Muscle of arm (tissue), 14 donors: ENCODE measurements at places on chromosomes 11 and 22.

GRCh38 chr22:44449683-44450425 is 48.2 kb downstream of the RTL6 start:
- no peak for DNase-seq

GRCh38 chr11:87454241-87454640 is 416.5 kb downstream of the TMEM135 start:
- no peak for DNase-seq

DNA sequence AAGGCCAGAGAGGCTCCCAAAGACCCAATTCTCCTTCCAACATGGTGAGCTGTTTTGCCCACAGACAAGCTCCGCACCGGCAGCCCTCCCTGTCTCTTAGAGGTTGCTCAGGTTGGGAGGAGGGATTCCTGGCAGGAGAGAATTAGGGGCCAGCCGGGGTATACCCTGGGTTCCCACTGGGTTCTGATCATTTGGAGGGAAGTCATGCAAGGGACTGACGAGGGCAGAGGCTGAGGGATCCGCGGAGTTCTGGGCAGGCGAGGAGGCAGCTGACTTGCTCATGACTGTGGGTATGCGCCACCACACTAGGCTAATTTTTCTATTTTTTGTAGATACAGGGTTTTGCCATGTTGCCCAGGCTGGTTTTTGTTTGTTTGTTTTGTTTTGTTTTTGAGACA is 4.6 kb downstream of the ST3GAL4 start:
- DNase-seq, result no peak

DNA sequence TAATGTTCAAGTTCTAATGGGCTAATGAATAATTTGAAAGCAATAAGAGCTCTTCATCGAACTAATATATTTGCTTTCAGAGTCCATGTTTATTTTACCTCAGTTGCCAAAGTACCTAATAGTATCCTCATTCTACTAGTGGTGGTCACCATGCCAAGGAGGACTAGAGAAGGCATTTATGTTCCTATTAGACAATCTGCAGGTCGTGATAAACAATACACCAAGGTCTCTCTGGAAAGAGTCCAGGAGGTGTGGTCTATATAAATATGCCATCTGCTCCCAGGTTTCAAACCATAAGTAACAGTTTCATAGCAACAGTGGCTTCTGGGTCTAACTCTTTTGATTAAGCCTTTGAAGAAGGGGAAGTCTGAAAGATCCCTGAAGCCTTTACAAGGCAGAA is 42.9 kb downstream of the ARFGAP3 start:
- DNase-seq, result no peak

- DNase-seq, result no peak
Observed at GRCh38 chr11:122734848-122735496, 79.5 kb downstream of the UBASH3B start.

- DNase-seq, result no peak
Observed at GRCh38 chr11:14764179-14764578, 120.6 kb downstream of the PDE3B start.

DNA sequence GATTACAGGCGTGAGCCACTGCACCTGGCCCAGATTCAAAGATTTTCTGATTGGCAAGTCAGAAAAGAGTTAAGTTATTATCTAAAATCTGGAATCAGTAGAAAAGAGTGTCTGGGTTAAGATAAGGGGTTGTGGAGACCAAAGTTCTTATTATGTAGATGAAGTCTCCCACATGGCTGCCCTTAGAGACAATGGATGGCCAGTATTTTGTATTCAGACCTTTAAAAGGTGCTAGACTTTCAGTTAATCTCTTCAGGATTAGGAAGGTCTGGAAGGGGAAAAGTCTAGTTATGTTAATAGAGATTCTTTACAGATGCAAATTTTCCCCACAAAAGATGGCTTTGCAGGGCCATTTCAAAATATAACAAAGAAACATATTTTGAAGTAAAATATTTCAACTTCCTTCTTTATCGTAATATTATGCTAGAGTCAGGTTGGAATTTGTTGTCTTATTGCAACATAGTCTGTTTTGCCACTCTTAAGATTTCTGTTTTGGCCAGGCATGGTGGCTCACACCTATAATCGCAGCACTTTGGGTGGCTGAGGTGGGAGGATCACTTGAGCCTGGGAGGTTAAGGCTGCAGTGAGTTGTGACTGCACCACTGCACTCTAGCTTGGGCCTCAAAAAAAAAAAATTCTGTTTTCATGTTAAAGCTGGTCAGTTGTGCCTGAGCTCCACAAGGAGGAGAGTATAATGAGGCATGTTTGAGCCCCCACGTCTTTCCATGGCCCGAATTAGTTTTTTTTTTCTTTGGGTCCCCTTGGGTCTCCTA is 14.0 kb downstream of the GRAMD1B start:
- no peak for DNase-seq

- no peak for DNase-seq
Observed at GRCh38 chr11:9615031-9615451, 41.6 kb downstream of the WEE1 start.

- no peak for DNase-seq
Observed at GRCh38 chr22:34308101-34308500, 387.8 kb upstream of the LARGE1 start.

DNA sequence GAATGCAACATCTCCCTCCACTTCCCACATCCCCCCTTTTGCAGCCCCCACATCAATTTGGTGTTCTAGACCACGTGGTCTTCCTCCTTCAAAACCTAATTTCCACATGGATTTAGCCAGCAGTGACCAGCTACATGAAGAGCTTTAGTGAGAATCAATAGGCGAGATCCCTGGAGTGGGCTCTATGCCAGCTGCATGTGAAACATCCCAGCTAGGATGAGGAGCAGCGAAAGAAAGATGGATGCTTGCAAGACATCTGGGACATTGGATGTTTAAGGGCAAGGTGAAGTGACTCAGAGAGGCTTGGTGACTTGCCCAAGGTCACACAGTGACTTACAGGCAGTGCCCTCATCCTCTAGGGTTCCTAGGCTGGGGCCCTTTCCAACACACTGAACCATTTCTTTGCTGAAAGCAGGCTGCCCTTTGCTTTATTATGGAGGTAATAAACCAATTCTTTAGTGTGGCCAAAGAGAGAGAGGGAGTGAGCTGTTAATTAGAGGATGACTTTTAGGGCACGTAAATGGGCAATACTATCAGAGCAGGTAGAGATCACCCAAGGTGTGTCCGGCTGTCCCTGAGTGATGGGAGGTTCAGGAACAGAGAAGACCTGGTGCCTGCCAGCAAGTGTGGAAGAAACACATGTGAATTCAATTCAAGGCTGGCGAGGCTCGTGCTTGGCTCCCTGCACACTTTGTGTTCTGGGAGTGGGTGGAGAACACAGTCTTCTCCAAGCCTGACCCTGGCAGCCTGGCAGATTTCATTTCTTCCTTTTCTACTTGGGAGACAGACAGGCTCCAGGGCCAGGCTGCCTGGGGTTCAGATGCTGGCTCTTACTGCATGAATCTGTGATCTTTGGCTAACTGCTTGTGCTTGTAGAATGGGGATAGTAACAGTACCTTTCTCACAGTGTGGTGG is 24.0 kb downstream of the TSPAN18 start:
- no peak for DNase-seq

DNA sequence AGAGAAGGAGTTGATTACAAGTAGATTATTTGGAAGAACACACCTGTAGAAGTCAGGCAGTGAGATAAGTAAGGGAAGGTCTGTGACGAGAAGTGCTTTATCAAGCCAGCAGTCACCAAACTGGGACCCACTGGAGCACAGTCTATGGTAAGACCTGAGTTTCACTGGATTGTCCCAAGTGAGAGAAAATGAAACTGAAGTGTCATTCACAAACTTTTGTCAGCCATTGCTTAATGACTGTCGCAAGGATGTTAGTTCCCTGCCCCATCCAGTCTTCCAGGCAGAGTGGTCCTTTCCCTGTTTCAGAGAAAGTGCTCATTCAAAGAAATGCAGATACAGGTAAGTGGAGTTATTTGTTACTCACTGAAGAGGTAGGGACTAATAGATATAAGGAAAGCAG is 728.0 kb upstream of the TENM4 start:
- DNase-seq, result no peak

GRCh38 chr11:95358511-95359340 is 127.7 kb upstream of the SESN3 start:
- peak; percentile 58 for DNase-seq

DNA sequence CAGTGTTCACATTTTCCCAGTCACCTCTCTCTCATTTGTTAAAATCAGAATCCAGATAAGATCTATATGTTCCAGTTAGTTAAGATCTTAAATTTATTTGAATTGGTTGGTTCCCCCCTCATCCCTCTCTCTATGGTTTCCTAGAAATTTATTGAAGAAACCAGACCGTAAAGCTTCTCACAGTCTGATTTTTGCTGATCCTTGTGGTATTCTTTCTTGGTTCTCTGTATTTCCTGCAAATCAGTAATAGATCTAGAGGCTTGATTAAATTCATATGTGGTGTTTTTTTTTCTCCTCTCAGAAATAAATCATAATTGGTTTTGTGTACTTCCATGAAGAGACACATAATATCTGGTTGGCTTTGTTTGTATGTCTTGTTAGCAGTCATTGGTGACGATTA is 147.5 kb downstream of the TMEM135 start:
- no peak for DNase-seq

GRCh38 chr11:46075928-46076327 is 45.3 kb downstream of the PHF21A start:
- no peak for DNase-seq

DNA sequence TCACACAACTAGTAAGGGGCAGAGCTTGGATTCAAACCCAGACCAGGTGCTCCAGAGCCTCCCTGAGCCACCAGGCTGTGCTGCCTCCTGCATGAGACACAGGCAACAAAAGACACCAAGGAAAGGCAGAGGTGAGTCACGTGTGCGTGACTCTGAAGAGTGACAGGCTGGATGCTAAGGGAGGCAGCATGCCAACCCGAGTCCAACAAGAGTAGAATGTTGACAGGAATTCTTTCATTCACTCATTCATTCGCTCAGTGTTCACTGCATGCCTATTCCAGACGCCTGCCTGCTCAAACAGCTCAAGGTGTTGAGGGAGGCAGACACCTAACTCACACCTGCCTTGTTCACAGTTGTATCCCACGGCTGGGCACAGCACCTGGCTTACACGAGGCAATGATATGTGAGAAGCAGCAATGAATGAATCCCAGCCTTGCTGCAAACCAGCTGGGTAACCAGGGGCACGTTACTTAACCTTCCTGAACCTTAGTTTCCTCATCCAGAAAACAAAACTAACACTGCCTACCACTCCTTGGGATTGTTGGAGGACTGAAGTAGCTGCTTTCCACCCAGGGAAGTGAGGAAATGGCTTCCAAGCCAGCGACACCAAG is 73.8 kb upstream of the ARFGAP3 start:
- no peak for DNase-seq

DNA sequence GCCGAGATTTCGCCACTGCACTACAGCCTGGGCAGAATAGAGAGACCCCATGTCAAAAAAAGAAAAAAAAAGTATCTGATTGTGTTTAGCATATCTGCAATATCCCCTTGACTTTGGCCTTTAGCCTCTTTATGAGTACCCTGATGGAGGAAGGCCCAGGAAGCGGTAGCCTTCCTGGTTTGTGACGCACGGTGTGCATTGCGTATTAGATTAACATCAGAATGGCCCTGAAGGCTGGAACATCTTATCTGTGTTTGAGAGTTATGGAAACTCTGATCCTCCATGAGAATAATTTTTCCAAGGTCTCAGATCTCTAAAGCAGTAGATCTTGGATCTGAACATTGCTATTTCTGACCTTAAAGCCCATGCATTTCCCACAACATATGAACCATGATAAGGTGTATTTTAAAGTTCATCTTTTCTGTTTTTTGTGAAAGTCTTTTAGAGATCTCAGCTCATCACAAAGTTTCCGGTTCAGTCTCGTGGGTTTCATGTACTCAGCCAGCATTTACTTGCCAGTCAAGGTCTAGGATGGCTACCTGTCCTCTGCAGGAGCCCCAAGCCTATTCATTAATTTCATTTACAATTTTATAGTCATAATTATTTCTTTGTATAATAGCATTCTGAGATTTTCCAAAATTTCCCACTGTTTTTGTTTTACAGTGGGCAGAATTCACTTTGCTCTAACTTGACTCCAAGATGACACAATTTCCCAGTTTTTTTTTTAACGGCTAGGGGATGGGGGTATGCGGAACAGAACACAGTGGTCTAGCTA is 605 bp upstream of the FDX1 start:
- DNase-seq, result no peak

GRCh38 chr22:44445307-44445680 is 52.7 kb downstream of the RTL6 start:
- DNase-seq, result no peak

DNA sequence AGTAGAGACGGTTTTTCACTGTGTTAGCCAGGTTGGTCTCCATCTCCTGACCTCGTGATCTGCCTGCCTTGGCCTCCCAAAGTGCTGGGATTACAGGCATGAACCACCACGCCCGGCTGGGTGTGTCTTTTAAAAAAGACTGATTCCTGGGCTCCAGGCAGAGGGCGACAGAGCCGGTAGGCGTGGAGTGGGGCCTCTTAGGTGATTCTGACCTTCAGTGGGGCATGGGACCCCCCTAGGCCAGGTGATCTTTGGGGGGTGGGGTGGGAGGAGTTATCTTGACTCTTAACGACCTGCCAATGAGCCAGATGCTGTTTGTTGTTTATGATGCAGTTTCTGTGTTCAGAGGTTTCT is 12.9 kb upstream of the SORL1-AS1 start:
- DNase-seq, result no peak

GRCh38 chr22:44848296-44848741 is 95.9 kb downstream of the ARHGAP8 start:
- DNase-seq, result no peak

- no peak for DNase-seq
Observed at GRCh38 chr11:12166299-12167060, 56.1 kb downstream of the MICAL2 start.

DNA sequence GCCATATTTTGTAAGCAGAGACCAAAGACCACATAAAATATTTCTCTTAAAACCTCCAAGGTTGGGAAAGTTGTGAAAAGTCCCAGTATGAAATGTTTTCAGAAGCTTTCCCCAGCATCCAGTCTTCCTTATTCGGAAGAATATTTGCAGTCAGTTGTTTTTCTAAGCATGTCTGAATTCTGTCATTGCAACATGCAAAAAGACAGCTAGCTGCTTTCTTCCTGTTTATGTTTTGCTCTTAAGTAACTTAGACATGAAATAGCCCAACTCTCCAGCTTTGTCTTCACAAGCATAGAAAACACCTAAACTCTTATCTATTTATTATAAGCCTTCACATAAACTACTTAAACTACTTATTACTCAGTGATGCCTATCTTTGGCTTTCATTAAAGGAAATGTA is 57.9 kb upstream of the MMP13 start:
- no peak for DNase-seq

DNA sequence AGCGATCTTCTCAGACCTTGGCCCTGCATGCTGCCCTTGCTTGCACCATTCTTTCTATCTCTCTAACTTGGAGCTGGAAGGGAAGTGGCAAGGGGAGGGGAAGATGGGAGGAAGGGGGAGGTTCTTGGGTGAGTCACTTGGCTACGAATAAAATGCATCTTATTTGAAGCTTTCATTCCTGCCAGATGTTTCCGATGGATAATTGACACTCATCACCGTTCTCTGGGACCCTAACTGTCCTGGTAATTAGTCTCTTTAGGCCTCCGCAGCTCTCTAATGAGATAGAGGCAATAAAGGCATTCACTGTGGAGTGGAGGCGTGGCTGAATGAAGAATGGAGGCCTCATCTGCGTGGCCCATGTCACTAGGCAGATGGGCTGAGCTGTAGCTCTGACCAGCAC is 960.1 kb downstream of the NTM start:
- no peak for DNase-seq
